H9 (cell line): ENCODE measurements at places on chromosomes 7 and 10.

DNA sequence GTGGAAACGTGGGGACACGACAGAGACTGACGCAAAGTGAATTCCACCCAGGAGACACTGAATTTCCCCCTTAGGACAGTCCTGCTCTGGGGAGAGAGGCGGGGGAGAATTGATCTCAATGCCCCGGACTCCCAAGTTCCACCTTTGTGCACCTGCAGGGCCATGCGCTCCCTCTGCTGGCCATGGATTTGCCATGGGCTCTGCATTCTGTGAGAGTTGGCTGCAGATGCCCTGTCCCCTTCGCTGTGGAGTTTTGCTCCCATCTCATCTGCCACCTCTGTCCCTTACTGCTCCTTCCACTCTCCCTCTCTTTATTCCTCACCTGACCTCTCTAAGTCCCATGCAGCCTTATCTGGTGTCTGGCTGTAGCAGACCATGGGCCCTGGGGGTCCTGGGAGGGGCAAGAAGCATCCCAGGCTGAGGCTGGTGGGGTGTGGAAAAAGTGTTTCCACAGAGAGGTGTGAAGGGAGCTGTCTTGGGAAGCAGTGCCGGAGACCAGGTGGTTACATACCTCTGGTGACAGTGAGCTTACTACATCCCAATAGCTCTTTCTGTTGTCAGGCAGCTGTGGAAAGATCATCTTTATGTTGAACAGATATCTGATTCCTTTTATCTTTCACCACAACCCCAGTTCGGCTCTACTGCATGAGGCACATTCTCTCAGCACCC is 14.3 kb downstream of the GHRHR start:
- peak; percentile 80 for DNase-seq

DNA sequence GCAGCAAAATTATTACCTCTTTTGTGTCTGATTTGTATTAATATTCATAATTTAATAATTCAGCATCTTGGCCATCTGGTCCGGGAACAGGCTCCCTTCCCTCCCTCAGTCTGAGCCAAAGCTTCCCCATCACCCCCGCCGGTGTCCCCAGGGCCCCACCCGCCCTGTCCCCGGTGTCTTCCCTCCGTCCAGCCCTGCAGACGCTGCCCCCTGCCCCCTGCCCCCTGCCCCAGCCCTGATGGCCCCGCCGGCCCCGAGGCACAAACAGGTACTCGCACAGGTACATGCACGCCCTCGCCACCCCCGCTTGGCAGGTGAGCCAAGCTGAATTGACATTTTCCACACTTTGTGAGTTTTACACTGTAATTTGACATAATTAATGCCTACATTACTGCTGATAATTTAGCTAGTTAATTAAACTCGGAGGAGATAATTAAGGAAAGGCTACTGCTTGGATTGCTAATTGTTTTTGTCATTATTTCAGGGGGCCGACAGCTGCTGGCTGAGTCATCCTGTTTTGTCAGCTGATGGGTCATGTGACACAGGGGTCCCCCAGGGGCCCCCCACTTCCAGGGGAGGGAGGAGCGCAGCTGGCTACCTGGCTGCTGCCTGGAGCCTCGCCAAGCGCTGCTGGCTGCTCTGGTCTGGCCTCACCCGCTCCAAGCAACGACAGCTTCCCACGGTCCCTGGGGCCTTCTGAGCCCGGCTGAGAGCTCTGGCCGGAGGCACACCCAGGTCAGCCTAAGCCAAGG is 36.6 kb downstream of the MICALL2 start:
- no peak for DNase-seq

GRCh38 chr10:110413049-110413783 is 84.5 kb upstream of the DUSP5 start:
- DNase-seq, result no peak

- peak; percentile 15 for DNase-seq
Measured at GRCh38 chr10:48545462-48546145, 59.3 kb downstream of the ARHGAP22 start.

- no peak for DNase-seq
Measured at GRCh38 chr10:35328404-35329037, 7.8 kb upstream of the CCNY start.

DNA sequence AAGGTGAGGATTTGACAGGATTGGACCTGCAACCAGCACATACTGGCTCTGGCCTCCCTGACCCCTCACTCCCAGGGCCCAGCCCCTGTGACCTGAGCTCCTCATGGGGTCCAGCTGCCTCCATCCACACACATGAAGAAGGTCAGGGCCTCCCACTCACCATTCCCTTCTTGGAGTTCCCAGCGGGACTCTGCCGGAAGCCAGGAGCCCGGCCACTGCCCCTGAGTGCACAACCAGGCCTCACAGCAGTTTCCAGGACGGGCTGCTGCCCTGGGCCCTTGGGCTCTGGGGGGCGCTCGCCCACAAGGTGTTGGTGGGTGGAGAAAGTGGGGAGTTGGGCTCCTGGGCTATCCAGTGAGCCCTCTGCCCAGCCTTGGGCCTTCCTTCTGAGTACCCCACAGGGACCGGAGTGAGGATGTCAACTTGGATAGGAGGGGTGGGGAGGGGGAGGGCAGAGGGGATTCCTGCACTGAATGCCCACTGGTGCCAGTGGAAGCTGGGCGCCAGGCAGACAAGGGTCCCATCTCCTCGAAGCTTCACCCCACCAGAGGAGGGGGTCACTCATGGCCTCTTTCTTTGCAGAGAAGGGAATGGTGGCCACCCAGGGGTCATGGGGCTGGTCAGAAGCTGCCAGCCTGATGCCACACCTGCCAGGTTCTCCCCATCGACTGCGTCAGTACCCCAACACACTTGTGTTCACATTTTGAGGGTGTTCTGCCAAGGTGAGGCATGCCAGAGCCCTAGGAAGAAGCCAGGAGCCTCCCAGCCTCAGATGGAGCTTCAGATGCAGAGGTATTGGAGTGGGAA is 115.3 kb downstream of the PTPN20 start:
- DNase-seq, result peak; percentile 25

- DNase-seq, result no peak
Measured at GRCh38 chr10:7261351-7261750, 149.5 kb downstream of the SFMBT2 start.

DNA sequence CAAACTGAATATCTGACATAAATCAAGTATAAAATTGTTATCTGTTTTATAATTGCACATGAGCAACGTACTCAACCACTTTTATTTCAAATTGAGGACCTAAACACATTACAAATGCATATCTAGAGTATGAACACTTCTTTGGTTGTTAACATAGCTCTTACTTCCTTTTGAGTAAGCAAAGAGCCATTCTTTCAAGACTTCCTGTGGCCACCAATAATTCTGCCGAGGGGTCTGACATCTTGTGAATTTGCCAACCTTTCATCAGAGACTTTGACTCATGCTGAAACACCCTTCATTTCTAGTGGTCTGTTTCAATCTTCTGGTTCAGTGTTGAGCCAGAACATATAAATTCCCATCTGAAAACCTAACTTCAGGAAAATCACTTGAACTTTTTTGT is 59.4 kb downstream of the CDK14 start:
- no peak for DNase-seq

- no peak for DNase-seq
Measured at GRCh38 chr10:12844811-12845483, 156.6 kb downstream of the CCDC3 start.

GRCh38 chr10:67075491-67075971 is 149.7 kb downstream of the LRRTM3 start:
- DNase-seq, result no peak

- no peak for DNase-seq
Measured at GRCh38 chr7:121621937-121622336, 225.8 kb upstream of the FAM3C start.

- DNase-seq, result no peak
Measured at GRCh38 chr7:12833829-12834228, 146.4 kb downstream of the ARL4A start.

- DNase-seq, result no peak
Measured at GRCh38 chr7:105046414-105046813, 32.4 kb downstream of the KMT2E start.

GRCh38 chr7:138223402-138223879 is 147.2 kb downstream of the AKR1D1 start:
- no peak for DNase-seq

- no peak for DNase-seq
Measured at GRCh38 chr7:142432377-142432776, 174.5 kb upstream of the PRSS58 start.

DNA sequence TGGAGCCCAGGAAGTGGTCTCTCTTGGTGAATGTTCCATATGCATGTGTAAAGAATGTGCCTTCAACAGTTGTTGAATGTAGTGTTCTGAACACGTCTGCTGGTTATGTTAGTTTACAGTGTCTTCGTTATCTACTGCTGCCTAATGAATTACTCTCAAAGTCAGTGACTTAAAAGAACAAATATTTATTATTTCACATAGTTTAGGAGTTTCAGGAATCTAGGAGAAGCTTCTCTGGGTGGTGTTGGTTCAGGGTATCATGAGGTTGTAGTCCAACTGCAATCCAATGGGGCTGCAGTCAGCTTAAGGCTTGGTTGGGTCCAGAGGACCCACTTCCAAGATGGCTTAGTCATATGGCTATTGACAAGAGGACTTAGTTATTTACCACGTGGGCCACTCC is 36.6 kb upstream of the IGFBP3 start:
- no peak for DNase-seq

GRCh38 chr7:134720091-134720935 is 59.1 kb upstream of the CALD1 start:
- no peak for DNase-seq

DNA sequence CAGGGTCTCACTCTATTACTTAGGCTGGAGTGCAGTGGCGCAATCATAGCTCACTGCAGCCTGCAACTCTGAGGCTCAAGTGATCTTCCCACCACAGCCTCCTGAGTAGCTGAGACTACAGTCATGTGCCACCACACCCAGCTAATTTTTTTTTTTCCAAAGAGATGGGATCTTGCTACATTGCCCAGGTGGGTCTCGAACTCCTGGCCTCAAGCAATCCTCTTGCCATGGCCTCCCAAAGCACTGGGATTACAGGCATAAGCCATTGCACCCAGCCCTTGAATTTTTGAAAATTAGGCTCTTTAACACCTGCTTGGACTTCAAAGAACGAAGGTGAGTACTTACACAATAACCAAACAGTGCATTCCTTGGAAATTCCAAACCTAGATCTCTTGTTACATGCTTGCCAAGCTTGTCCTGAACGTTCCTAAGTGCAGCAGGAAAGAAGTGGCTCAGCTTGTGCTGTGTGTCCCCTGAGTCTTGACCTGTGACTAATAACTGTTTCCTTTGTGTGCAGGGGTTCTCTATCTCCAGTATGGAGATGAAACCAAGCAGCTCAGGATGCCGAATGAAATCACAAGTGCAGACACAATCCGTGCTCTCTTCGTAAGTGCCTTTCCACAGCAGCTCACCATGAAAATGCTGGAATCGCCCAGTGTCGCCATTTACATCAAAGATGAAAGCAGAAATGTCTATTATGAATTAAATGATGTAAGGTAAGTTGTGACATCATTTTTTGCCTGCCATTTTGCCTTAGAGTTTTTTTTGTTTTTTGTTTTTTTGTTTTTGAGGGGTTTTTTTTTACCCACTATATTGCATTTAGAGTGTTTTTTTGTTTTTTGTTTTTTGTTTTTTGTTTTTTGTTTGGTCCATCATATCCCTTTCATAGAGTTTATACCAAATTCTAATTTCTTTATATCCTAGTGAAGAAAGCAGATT is 223.8 kb downstream of the KIAA1217 start:
- DNase-seq, result no peak

DNA sequence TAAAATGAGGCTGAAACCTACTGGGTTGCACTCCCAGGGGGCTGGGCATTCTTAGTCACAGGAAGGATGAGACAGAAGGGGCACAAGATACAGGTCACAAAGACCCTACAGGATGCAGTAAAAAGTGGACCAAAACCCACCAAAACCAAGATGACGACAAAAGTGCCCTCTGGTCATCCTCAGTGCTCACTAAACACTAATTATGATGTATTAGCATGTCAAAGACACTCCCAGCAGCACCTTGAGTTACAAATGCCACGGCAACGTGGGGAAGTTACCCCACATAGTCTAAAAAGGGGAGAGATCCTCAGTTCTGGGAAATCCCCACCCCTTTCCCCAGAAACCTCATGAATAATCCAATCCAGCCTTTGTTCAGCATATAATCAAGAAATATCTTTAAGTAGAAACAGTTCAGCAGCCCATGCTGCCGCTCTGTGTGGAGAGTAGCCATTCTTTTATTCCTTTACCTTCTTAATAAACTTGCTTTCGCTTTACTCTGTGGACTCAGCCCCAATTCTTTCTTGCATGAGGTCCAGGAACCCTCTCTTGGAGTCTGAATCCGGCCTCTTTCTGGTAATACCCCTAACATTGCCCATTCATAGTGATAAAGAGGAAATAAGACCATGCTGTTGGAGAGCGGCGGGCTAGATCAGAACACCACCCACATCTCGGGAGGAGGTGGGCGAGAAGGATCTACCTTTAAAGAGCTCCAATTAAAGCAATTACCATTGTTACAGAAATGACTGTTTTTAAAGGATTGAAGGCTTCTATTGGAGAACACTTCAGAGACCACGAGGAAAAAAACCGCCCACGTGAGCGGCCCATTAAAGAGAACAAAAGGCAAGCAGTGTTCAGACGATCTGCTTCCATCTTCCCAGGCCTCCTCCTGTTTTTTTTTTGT is 170.9 kb downstream of the USP6NL start:
- peak; percentile 12 for DNase-seq

- DNase-seq, result no peak
Measured at GRCh38 chr7:18558503-18558902, 63.0 kb downstream of the HDAC9 start.

- no peak for DNase-seq
Measured at GRCh38 chr10:99115703-99116102, 119.9 kb downstream of the HPSE2 start.

GRCh38 chr10:83522881-83523386 is 616.4 kb upstream of the GHITM start:
- no peak for DNase-seq

GRCh38 chr10:33286157-33286934 is 48.1 kb downstream of the NRP1 start:
- DNase-seq, result no peak

- peak; percentile 87 for DNase-seq
Measured at GRCh38 chr7:26153823-26154783, 2.1 kb downstream of the NFE2L3 start.

DNA sequence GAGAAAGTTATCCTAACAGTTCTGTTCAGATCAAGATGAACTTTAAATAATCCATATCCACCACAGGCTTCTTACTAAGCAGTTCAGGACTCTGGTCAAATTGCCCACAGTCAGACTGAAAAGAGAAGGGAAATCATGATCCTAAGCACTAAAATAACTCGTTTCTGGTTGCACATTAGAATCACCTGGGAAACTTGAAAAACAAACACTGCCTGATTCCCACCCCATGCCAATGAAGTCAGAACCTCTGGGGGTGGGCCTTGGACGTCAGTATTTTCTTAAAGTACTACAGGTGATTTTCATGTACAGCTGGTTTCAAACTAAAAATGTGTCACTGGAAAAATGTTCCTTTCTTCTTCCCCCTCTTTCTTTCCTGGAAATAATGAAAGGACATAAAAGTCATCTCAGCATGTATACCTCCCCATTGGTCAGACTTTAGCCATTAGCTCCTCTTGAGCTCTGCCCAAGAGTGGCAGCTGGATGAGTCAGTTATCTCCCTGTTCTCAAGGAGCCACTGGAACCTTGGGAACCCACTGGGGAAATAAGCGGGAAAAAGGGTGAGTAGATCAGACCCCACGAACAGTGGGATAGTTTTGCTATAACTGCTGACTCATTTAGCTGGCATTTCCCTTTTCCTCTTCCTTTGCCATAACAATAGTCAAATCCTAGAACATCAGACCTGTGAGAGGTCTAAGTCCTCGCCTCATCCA is 75.3 kb upstream of the IL6 start:
- no peak for DNase-seq
